Caki2 (cell line): ENCODE measurements at places on chromosomes 6 and 20. TPM values are rescaled to one million over a fixed set of nuclear protein-coding genes. Genes with fewer than 3 reads are reported as not detected.

GRCh38 chr20:33515569-33516216, 25.8 kb downstream of the CBFA2T2 start:
- DNase-seq: no peak

- DNase-seq: no peak
Measured at GRCh38 chr6:128663238-128663637, 142.8 kb upstream of the PTPRK start.

DNA sequence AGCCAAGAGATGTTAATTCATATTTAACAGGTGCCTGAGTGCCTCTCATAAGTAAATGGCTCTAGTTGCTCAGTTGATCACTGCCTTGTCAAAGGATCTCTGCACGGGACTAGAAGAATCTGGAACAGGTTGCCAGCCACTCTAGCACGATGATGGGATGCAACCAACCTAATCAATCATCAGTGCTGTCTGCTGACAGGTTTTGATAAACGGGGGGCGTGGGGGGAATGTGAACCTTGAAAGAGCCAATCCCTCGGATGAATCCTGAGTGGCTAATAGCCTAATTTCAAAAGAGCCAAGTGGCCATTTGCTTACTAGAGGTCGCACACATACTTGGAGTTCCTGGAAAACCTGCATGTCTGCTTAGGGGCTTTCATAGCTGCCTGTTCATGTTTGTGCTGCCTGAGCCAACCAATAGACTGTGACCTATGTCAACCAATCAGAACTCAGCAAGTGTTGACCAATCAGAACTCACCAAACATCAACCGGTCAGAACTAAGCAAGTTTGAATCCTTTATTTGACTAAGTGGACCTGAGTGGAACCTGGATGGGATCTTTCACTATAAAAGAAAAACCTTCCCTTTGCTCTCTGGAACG, 43.5 kb upstream of the ECI2 start:
- no peak for DNase-seq

ULBP3 gene
- 9.4 and 18.1 TPM in 2 replicates for total RNA-seq

TUBB1 gene
- not detected in 2 replicates for total RNA-seq

GPLD1 gene
- total RNA-seq: 1.3 and 4.9 TPM in 2 replicates

- DNase-seq: no peak
Measured at GRCh38 chr20:19071446-19071725, 141.1 kb upstream of the SLC24A3 start.
